ENCODE measurements at places on chromosomes 3 and 15.

DNA sequence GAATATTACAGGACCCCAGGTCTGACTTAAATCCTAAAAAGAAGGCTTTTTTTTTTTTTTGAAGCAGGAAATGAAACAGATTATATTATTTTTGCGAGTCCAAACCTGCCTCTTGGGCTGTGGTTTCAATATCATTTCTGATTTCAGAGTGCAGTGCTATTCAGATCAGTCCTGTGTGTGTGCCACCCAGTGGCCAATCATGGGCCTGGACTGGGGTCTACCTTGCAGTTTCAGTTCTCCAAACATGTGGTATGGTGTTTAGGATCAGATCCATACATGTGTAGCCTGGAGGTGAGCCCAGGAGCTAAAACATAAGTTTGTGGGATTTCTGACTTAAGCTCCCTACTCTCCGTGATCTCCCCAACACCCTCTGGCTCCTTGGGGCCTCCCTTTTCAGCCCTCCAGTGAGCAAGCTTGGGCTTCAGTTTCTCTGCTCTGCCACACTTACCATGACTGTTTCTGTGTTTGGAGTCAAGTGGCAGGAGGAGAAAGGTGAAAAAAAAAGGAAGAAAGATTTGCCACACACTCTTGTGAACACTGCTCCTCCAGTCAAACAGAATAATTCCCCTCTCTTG, 12.1 kb upstream of the THSD4 start:
- DNase-seq, result no peak

DNA sequence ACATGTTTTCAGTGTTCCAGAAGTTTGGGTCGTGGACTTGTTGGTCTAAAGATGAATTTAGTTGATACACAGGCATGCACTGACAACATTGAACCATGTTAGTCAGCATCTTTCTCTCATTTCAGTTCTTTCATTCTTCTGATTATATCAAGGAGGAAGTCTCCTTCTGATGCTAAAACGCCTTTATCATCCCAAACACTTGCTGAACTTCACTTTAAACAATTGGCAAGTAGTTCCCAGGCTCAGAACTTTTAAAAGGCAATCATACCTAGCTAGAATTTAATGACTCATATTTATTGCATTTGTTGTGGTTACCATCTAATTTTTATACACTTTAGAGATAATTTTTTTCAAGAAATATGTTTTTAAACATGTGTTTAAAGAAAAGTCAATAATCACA, 15.9 kb downstream of the LMCD1 start:
- DNase-seq, result no peak

GRCh38 chr3:133753779-133754164, 7.6 kb downstream of the TF start:
- no peak for DNase-seq

DNA sequence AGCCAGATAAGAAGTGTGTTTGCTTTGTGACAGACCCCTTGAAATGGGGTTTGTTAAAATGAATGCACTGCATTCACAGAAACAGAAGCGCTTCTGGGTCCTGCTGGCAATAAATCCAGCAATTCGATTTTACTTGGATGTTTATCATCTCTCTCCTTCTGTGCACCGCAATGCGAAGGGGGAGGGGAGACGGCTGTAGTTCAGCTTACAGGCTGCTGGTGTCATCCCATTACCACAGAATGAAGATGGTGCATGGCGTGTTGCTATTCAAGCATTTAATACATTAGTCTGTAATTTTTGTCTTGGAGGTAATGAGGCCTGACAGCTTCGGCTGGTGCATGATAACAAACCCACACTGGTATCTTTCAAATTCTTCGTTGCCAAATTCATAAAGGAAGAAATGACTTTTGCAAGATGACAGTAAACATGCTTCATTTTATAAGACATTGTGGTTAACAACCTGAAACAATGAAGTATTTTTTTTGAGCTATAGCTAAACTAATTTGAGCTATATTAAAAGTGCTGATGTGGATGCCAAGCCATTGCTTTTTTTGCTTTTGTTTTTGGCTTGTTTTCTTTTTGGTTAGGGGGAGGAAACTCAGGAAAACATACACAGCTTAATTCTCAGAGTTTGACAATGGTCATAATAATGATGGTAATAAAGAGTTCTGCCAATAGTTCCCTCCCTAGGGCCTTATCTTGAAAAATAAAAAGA, 418.3 kb downstream of the OTOL1 start:
- DNase-seq, result no peak

DNA sequence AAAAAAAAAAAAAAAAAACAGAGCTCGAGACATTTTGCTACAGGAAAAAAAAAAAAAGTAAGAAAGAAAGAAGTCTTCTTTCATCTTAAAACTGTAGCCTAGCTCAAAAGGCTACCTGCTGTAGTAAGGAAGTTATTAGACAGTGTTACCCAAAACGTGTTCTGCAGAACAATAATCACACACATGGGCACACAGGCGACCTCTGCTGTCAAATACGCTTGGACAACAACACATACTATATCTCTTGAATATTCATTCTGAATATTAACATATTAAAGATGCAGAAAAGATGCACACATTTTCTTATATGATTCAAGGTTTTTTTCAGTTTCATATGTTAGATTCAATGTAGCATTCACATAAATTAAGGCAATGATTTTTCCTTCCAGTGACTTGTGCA, 215.8 kb downstream of the ROBO1 start:
- no peak for DNase-seq

- no peak for DNase-seq
Observed at GRCh38 chr3:37144806-37145205, 29.6 kb downstream of the LRRFIP2 start.

DNA sequence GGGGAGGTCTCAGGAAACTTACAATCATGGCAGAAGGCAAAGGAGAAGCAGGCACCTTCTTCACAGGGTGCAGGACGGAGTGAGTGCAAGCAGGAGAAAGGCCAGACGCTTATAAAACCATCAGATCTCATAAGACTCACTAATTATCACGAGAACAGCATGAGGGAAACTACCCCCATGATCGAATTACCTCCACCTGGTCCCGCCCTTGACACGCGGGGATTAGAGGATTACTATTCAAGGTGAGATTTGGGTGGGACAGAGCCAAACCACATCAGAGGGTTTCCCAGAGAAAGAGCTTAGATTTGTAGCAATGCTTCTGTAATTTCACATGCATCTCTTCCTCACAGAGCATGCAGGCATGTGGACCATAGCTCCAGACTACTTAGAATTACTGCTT, 615.7 kb upstream of the UBE2E2 start:
- DNase-seq, result no peak

- DNase-seq, result no peak
Observed at GRCh38 chr3:73576999-73577461, 47.7 kb downstream of the PDZRN3 start.

DNA sequence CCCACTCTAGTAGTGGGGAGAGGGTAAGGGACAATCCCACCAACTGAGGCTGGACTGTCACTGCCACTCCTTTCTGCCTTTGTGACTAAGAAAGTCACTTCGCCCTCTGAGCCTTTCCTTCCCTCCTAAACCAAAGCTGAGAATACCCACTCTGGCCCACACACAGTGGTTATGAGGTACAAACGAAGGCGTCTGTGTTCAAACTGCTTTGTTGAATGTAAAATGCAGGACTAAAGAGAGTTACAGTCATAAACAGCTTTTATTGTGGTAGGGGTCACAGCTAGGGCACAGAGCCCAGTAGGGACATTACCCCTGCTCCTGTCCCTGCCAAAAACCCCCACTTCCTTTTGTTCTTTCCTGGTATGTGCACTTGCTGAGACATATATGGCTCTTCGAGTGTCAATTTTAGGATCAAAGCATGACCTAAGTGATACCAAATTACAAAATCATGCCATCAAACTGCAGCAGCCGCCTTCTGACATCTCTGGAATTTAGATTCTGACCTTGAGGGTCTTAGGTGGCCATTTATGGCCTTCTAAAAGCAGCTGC, 45.1 kb downstream of the CTDSPL start:
- DNase-seq, result no peak

DNA sequence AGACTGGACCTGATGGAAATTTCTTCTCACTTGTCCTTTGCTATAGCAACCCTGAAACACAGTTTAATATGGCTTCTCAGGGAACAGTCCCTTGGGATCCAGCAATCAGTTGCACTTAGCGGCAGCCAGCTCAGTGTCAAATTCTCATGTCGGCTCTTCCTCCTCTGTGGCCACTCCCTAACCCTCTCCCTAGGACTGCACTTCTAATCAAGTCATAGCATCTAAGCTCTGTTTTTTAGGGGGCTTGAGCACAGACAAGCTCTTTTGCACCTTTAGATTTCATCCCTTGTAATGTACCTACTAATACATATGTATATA, 250.5 kb upstream of the TLE3 start:
- DNase-seq, result no peak

DNA sequence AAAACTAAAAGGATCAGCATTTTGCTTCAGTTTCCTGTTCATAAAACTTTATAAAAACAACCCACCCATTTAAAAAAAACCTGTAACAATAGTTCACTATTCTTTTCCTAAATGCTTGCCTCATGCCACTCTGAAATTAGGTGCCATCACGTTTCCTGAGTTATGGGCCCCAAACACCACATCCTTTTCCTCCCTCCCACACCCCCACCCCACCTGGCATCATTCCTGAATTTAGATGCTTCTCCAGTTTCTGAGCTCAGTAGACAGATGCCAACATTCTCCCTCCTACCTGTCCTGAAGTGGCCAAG, 11.9 kb upstream of the ARHGEF3 start:
- no peak for DNase-seq

- DNase-seq, result no peak
Observed at GRCh38 chr3:28504976-28505375, 156.4 kb upstream of the AZI2 start.

DNA sequence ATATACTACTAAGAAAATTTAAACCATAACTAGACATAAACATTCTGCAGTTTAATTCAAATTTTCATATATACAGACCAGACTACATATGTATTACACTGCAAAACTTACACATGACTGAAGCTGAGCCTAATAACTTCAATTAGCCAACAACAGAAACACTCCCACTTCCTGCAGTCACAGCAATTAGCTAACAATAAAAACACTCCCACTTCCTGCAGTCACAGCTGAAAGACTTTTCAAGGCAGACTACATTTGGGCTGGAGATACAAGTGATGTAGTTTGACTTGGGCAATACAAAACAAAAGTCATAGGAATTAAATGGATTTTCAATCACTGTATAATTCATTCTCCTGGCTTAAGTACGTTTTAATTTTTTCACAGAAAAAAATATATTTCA, 10.3 kb downstream of the TM2D3 start:
- DNase-seq, result no peak

GRCh38 chr3:3023111-3023745, 86.9 kb downstream of the IL5RA start:
- DNase-seq, result no peak

- no peak for DNase-seq
Observed at GRCh38 chr3:134737516-134737915, 57.5 kb upstream of the EPHB1 start.

DNA sequence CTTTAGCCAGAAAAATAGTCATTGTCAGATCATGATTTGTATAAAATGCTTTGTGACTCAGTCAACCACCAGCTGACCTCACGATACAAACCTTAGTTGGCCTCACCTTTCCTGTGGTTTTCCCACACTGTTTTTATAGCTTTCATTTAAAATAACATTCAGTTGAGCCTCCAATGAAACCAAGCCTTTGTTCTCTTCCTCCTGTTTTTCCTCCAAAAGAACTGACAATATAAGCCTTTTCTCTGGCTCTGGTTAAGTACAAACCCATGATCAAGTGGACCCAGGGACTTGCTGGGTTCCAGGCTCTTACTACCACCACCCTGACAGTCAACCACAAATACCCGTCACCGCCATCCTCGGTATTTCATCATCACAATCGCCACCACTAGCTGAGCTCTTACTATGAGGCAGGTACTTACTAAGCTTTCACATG, 81.7 kb downstream of the TAMM41 start:
- no peak for DNase-seq

- no peak for DNase-seq
Observed at GRCh38 chr15:64687688-64688087, 87.7 kb downstream of the RBPMS2 start.

GRCh38 chr3:126104028-126104635, 20.2 kb upstream of the SLC41A3 start:
- DNase-seq, result no peak

DNA sequence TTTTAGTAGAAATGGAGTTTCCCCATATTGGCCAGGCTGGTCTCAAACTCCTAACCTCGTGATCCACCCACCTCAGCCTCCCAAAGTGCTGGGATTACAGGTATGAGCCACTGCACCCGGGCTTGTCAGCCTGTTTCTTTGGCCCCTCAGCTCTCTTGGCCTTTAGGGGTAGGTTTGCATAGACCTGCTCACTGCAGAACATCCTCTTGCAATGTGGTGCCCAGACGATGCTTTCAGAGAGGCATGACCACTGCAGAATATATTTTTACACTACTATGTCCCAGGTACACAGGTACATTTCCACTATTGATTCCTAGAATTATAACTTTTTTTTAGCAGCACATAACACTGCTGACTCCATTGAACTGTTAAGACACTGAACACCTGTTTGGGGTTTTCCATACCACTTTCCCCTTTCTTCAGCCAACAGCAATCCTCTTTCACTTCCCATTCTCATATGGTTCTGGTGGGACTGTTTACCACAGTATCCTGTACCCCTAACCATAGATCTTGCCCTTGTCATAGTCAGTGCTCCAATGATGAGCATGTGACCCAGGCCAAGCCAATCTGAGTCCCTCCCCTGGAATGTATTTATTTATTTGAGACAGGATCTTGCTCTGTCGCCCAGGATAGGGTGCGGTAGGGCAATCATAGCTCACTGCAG, 21.1 kb downstream of the CCDC32 start:
- DNase-seq, result no peak

- no peak for DNase-seq
Observed at GRCh38 chr3:11543141-11543947, 100.4 kb downstream of the VGLL4 start.

- no peak for DNase-seq
Observed at GRCh38 chr3:4515916-4516579, 22.9 kb downstream of the ITPR1 start.

DNA sequence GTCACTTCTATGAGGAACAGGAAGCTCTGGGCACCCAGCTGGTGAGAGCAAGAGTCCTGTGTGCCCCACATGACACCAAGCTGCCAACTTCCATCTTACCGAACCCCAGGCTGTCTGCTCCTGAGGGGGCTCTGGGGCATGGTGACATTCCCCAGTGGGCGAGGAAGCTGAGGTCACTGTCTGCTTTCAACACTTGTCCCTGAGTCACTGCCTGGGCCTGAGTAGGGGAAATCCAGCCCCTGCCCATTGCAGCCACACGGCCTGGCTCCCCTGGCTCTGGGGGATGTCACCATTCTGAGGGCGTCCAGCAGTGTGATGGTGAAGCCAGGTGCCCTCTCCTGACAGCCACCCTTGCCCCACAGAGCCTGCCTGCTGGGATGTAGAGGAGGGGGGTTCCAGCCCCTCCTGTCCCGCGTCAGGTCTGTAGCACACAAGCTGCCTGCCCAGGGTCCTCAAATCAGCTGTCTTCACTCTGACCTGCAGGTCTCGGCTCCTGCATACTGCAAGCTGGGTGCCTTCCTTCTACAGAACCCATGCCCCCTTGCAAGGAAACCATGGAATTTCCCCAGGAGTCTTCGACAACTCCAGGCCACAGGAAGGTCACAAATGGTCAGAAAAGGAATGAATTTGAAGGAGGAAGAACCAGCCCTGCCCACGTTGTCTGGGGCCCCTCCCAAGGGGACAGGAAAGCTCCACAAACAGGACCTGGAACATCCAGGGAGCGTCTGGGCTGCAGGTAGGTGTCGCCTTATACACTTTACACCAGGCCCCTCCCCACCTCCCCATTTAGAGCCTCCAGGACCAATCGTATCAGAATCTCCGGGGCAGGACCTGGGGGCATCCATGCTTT, 69.9 kb upstream of the GATM start:
- no peak for DNase-seq

Measured in effector CD8-positive, alpha-beta T cell (primary cell).